ENCODE measurements at places on chromosomes 12 and 14.

- no peak for DNase-seq
Measured at GRCh38 chr12:131066207-131066885, 112.6 kb downstream of the ADGRD1 start.

DNA sequence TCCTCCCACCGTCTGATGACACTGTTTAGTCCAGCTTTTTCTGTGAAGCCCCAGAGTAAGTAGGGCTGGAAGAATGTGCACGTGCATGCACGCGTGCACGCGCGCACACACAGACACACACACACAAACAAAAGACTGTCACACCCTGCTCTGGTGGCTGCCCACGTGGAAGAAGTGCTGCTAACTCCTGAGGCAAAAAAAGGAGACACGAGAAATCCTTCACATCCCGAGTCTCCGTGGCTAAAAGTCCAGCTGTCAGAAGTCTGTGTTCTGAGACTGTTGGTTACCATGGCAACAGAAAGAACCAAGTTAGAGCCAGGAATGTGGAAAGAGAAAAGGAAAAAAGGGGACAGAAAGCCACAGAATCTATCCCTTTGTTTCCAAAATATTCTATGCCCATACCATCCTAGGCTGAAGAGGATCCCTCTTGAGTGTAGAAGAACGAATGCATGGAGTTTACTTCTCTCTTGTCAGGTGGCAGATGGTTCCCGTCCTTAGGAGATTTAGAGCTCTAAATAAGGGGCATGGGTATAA, 1.6 kb upstream of the C12orf71 start:
- no peak for DNase-seq

DNA sequence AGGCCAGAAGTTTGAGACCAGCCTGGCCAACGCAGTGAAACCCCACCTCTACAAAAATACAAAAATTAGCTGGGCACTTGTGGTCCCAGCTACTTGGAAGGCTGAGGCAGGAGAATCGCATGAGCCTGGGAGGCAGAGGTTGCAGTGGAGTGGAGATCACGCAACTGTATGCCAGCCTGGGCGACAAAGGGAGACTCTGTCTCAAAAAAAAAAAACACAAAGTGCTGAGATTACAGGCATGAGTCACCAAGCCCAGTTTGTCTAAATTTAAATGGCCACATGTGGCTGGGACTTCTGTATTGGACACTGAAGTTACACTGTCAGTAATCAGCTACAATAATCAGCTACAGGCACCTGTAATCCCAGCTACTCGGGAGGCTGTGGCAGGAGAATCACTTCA, 100.9 kb upstream of the AEBP2 start:
- no peak for DNase-seq

DNA sequence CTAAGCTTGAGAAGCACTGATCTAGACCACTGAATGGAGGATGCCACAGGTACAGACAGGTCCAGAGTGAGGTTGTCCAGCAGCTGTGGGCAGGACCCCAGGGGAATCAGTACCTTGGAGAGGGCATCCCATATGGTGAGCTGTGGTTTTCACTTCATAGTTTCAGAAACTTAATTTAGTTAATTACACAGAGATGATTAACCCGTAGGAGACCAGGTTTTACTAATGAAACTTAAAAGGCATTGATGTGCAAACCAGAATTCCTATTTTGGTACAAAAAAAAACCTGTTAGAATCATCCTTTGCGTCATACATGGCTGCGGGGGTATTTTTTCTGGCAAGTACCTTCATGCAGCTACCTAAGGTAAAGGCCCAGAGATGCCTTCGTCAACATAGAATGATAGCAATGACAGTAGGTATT, 159.3 kb downstream of the DACT1 start:
- DNase-seq: peak; percentile 21

DNA sequence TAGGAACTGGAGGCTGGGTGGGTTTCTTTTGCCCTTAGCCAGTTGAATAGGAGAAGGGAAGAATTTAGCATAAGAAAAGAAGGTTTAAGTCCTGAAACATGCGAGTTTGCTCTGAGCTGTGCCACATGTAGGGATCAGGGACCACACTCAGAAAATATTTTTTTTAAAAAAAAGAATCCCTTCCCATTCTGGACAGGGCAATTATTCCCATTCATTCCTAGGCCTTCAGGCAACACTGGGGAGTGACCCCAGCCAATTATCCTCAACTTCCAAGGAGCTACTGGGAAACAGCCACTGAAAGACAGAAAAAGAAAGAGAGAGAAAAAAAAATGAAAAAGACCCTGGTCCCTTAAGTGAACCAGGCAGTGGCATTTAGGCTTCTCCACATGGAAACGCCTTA, 115.1 kb downstream of the RIN3 start:
- DNase-seq: no peak

All from hematopoietic multipotent progenitor cell treated with erythropoietin and hydrocortisone succinate and interleukin-3 and kit ligand, for 4 days (in vitro differentiated cells).